Dermis microvascular lymphatic vessel endothelial cell (primary cell): ENCODE measurements at places on chromosomes 3 and 15. TPM values are rescaled to one million over a fixed set of nuclear protein-coding genes. Genes with fewer than 3 reads are reported as not detected.

PLCH1 gene
- total RNA-seq = under 0.01 TPM in 1 of 2 replicates, not detected in the other

FEZF2 gene
- total RNA-seq = not detected in 2 replicates

CLASP2 gene
- total RNA-seq = 54.0 and 54.5 TPM in 2 replicates

HTR3E gene
- not detected in 2 replicates for total RNA-seq

CD96 gene
- total RNA-seq = not detected in 2 replicates
